ENCODE measurements at places on chromosomes 12 and 14.

DNA sequence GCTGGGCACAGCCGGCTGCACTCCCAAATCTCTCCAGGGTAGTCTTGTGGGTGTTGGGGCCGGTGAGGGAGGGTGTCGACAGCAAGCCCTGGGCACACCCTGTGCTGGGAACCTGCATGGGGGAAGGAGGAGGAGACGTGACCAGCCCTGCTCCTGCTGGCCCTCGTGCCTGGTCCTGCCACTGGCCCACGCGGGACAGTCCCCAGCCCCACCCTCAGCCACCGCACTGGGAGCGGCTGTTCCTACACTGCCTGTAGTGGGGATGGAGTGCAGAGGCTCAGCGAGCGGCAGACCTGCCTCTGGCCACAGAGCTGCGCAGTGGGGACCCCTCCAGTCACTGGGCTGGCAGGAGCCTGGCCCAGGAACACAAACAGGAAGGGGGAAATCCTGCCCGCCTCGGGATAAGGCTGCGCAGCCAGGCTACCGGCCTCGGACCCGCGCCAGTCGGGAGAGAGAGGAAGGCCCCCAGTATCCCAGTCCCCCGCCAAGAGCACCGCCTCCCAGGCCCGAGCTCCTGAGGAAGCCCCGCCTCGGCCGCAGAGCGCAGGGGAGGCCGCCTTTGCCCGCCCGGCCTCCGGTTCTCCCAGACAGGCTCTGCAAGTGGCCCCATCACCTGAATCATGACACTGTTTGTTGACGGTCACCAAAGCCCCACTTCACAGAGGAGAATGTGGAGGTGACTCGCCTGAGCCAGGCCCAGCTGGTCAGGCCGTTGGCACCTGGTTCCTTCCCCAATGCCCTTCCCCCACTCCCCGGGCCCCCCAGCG, 10.6 kb downstream of the AHNAK2 start:
- DNase-seq: peak; percentile 6

DNA sequence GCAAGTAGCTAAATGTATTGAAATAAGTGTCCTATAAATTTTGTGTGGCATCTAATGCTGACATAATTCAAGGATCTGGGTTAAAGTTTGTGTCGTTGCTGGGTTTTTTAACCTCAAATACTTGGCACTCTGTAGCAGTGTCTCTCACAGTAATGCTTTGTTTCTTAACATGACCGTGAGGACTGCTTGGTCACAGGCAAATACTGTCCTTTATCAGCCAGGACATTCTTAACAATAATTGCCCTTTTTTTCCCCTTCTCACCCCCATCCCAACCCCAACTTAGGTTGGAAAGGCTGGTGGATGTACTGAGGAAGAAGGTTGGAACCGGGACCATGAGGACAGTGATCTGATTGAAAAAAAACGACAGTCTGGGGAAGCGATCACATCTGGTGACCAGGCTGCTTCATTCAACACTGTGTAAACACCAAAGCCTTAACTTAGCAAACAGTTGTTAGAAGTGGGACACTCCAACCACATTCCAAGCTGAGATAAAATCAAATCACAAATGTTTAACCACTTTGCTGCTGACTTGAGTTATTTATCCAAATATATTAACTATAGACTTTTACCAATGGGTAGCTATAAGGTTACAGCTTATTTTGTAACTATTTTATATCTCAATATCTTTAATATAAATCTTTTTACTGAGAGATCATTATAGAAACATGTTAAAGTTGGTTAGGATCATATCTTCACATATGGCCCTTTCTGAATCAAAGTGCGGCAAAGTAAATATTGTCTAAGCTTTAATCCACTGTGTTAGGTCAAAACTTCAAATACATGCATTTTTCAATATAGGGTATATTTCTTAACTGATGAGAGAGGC, 48.2 kb downstream of the FOXA1 start:
- no peak for DNase-seq

DNA sequence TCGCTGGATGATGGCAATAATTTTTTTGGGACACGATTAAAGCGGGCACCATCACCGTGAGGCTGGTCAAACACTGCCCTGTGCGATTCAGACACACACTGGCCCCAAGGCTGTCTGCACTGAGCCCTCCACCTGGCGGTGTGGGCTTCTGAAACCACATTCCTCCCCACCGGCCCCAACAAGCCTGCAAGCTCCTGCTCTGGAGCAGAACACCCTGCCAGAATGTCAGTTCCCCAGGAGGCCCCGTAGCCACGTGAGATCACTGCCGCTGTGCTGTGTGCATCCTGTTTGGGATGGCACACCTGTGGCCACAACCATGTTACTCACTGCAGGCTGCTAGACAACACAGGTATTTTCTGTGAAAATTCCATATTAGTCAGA, 7.9 kb downstream of the GSC start:
- DNase-seq: no peak

- peak; percentile 64 for DNase-seq
These were observed 100.9 kb upstream of the PARP11 start for GRCh38 chr12:3973973-3974644.

DNA sequence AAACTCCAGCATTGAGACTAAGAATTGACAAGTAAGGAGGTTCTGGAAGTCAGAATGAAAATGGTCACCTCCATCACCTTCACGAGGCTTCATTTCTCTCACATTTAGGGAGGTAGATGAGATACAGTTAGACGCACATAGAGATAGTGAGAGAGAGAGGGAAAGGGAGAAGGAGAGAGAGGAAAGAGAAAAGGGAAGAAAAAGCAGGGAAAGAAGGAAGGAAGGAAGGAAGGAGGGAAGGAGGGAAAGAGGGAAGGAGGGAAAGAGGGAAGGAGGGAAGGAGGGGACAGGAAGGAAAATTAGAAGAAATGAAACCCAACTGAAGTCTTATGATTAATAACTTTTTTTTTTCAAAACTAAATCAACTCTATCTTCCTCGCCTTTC, 10.7 kb upstream of the FOXG1 start:
- DNase-seq: no peak

GRCh38 chr14:96975116-96975515, 177.9 kb downstream of the VRK1 start:
- DNase-seq: no peak

GRCh38 chr12:293199-293598, 30.6 kb upstream of the SLC6A13 start:
- no peak for DNase-seq

- no peak for DNase-seq
These were observed 71.8 kb downstream of the NINJ2 start for GRCh38 chr12:591167-592023.

GRCh38 chr12:77882709-77883108, 52.0 kb downstream of the NAV3 start:
- DNase-seq: no peak

DNA sequence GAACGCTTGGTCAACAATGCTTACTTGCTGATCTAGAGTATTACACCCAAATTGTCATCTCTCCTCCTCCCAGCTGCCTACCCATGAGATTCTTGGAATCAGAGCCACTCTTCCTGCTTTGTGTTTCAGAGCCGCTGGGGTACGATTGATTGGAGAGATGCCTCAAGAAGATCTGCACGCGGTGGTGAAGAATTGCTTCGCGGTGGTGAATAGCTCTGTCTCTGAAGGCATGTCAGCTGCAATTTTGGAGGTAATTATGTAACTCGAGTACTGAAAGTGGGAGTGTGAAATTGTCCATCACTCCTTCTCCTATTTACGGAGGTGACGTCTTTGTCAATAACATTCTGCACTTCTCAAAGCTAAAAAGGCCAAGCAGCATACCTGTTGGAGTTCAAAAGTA, 93.9 kb downstream of the GLT1D1 start:
- DNase-seq: no peak

DNA sequence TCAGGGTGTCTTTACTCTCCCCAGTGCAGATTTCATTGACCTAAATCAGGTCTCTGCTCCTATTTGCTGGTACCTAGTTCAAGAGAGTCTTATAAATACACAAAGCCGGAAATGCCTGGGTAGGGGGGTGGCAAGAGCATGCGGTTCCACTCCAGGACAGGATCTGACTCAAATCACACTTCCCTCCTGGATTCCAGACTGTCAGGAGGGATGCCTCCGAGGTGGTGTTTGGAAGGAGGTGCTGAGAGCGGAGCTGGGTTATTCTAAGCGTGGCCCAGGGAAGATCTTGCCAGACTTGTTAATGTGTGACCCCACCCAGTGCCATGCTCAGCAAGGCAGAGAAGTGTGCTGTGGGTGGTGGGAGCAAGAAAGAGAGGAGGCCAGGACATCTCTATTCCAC, 49.8 kb downstream of the B4GALNT3 start:
- no peak for DNase-seq

- DNase-seq: no peak
These were observed 14.6 kb downstream of the CCDC88C start for GRCh38 chr14:91402771-91403600.

DNA sequence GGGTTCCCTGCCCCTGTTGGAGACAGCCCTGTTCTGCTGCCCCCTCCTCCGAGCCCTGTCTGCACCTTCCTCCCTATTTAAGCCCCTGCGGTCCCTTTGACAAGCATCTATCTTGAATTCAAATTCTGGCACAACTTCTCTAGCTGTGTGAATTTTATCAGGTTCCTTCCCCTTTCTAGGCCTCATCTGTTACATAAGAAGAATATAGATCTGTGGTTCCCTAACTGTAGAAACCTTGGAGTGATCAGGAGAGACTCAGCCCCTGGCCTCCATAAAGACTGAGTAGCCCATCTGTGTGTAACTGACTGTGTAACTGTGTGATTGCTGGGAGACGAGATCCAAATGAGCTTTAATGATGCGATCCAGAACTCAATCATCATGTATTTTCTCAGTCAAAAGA, 13.0 kb upstream of the RACGAP1 start:
- DNase-seq: no peak

DNA sequence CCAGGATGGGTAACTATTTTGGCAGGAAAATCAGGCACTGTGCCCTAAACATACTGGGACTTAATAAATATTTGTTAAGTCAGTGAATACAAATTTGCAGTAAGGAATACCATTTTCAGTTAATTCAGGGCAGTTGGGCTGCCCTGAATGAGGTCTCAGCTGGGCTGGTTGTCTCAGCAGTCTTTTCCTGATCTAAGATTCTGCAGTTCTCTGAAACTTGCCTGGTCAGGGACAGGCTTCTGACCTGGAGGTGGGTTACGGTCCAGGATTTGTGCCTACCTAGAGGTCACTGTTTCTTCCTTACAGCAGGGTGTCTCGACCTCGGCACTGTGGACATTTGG, 160.6 kb downstream of the KTN1 start:
- no peak for DNase-seq

- no peak for DNase-seq
These were observed 24.5 kb upstream of the OVCH1 start for GRCh38 chr12:29521951-29522350.

- no peak for DNase-seq
These were observed 164.4 kb downstream of the FBXL14 start for GRCh38 chr12:1429980-1430379.

- no peak for DNase-seq
These were observed 60.4 kb downstream of the MAP4K5 start for GRCh38 chr14:50471838-50472465.

DNA sequence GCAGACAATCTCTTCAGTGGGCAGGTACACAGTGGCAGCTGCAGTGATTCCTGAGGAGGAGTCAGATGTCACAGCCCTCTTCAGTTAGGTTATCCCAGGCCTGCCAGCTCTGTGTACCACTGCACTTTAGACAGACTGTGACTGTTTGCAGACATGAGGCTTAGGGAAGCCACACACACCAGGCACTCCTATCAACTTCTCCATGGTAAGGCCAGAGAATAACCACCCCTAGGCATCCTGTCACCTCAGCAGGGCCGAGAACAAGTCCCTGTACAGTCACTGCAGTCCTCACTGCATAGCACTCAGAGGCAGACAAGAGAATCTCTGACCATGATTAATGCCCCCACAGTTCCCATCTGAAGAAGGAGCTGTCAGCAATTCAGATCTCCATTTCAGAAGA, 296.5 kb downstream of the GALC start:
- no peak for DNase-seq

DNA sequence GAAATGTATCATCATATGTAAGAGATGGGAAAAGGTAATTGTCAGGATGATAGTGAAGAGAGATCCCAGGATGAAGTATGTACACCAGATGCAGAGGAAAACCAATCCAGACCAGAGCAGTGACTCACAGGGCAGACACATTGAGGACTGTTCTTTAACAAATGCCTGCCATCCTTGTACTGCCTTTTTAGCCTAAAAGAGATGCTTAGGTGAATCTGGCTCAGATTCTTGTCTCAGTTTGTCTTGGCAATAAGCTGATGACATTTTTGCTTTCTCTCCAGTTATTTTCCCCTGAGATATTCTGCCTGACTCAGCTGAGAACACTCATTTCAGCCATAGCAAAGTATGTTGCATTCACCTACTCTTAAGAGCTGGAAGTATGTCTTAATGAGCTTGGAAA, 405.3 kb upstream of the USP15 start:
- DNase-seq: no peak

Measured in stimulated activated naive CD4-positive, alpha-beta T cell (primary cell).